SK-N-SH treated with all-trans-retinoic acid at 6 μM for 48 hours (cell line): ENCODE measurements at places on chromosomes 12 and 14.

GRCh38 chr14:99377951-99378350 lies 102.7 kb downstream of the SETD3 start:
- ATAC-seq = no peak

DNA sequence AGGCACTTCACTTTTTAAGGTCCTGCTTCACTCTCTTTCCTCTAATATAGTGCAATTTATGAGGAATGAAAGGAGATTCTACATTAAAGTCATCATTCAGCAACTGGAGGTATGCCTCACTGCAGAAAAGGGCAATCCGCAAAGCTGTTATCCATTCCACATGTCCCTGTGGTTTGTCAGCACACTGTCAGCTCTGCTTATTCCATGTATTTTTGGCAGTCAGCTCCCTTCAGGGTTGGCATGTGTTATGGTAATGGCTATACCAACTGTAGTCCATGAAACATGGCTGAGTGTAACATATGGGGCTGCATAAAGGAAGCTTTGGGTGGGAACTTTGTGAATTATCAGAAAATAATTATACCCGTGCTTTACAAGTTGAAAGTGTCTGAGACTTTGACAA lies 154.1 kb downstream of the GALC start:
- no peak for ATAC-seq

- no peak for ATAC-seq
These were observed at the start of gene CLEC2D for GRCh38 chr12:9669534-9669933. CLEC2D (plus strand) TSS chr12:9669713; CDS start chr12:9669735, 22 bp downstream.

DNA sequence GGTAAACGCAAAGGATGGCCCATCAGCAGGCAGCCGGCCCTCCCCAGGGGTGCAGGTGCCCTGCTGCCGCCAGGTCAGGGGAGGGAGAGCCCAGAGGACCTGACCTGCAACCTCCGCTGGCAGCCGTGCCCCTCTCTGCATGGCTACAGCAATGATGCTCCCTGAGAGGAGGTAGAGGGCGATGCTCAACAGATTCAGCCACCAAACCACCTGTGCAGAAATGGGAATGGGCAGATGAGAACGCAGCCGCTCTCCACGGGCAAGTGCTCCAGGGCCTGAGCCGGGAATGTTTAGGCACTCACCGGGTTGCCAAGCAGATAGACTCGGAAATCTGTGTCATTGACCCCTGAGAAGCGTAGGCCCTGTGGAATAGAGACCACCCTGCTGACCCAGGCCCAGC lies 8.7 kb upstream of the NGB start:
- no peak for ATAC-seq

- ATAC-seq = peak; percentile 46
These were observed 168.0 kb upstream of the HMGA2 start for GRCh38 chr12:65656156-65656882.

- no peak for ATAC-seq
These were observed 1.1 kb upstream of the MBD6 start for GRCh38 chr12:57521525-57522010.

GRCh38 chr12:105783983-105784947 lies 354.5 kb downstream of the NUAK1 start:
- no peak for ATAC-seq

- no peak for ATAC-seq
These were observed 129.9 kb downstream of the TMEM30B start for GRCh38 chr14:61151251-61151650.

- peak; percentile 81 for ATAC-seq
These were observed at the start of gene SYNE3 for GRCh38 chr14:95516554-95517181. SYNE3 (minus strand) TSS chr14:95516650; CDS start chr14:95475821, 40,829 bp downstream.

- no peak for ATAC-seq
These were observed 4.2 kb downstream of the PPTC7 start for GRCh38 chr12:110578694-110579534.

GRCh38 chr14:81265636-81266169 lies 44.9 kb upstream of the GTF2A1 start:
- no peak for ATAC-seq

DNA sequence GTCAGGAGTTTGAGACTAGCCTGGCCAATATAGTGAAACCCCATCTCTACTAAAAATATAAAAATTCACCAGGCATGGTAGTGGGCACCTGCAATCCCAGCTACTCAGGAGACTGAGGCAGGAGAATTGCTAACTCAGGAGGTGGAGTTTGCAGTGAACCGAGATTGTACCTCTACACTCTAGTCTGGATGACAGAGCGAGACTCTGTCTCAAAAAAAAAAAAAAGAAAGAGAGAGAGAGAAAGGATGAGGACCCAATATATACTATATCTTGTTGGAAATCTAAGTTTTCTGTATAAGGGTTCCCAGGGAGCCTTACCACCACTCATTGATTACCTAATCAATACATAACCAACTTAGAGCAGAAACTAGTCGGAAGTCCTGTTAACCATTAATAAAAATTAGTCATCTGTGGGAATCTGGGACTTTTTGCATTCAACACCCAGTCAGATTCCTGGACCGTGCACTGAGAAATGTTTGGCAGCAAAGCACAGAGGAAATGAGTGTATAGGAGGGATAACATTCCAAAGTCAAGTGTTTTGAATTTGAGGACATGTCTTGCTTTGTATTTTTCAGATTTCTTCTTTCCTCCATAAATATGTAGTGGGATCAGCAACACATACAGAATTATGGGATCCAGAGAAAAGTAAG lies 44.8 kb upstream of the NR2C1 start:
- peak; percentile 91 for ATAC-seq

- no peak for ATAC-seq
These were observed 19.2 kb upstream of the GXYLT1 start for GRCh38 chr12:42163913-42164312.

GRCh38 chr12:106255952-106256351 lies 8.1 kb upstream of the CKAP4 start:
- no peak for ATAC-seq

DNA sequence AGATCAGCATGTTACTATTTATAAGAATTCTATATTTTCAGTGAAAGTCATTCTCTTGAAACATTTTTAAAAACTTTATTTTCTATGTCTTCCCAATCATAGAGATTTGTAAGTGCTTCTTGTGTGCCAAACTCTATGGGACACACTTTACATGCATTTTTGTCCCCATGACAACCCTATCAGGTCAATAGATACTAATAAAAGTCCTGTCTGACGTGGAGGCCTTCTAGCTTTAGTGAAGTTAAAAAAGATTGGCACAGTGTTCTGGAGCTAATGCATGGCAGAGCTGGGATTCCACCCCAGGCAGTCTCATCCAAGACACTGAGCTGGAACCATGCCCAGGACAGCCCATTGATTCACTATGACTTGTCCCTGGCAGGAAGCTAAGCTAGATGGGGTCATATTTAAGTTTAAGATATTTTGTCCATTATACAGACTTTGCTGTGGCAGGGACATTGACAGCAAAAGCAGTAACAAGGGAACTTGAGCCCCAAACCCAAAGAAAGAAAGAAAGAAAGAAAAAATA lies 28.1 kb downstream of the TTC6 start:
- no peak for ATAC-seq

DNA sequence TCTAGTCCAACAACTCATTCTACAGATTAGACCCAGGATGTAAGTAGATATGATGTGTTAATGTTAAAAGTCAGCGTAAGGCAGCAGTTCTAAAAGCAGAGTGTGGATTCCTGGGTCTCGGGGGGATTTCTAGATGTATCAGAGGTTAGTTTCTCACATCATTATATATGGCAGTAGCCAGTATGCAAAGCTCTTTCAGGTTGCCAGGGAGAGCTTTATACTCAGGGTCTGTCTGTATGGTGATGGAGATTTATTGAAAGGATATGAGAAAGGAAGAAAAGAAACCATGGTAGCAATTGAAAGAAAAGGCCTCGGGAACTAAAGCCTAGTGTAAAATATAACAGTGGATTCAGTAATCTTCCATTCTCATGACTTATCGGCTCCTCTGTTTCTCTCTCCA lies 26.2 kb upstream of the PAWR start:
- no peak for ATAC-seq

DNA sequence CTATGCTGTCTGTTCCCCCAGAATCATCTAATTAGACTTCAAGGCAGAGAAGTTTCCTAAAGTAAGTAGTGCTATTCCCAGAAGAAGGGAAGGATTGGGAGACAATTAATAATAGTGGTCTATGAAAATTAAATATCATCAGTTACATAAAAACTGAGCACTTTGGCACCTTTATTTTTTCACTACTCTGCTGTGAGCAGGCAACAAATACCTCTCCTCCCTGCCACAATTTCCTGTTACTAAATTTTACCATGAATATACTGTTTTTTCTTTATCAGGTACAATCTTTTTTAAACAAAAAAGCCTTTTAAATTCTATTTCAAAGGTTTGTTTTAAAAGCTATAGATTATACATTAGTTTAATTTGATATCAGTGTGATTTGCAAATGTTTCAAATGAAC lies 29.4 kb upstream of the KRAS start:
- no peak for ATAC-seq

GRCh38 chr12:41327096-41327895 lies 139.2 kb downstream of the PDZRN4 start:
- no peak for ATAC-seq

- ATAC-seq = peak; percentile 78
These were observed 197.0 kb downstream of the DAD1 start for GRCh38 chr14:22391908-22392565.

DNA sequence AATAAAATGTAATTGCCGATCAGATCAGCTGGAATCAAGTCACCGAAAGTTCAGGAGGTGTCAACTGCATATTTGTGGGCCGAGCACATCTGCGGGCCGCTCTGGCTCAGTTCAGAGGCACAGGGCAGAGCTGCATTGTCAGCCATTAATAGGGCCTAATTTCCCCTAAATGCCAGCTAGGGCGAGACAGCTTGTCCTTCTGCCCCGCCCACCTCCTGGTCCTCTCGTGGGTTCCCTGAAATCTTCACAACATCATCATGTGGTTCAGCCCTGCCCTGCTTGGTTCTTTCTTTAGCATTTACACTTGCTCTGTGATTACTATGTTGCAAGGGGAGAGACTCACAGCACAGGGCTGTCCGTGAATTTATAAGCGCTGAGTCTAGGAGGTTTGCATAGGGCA lies 148.9 kb downstream of the CHST11 start:
- no peak for ATAC-seq

GRCh38 chr12:103178366-103179080 lies 221.0 kb downstream of the ASCL1 start:
- no peak for ATAC-seq

DNA sequence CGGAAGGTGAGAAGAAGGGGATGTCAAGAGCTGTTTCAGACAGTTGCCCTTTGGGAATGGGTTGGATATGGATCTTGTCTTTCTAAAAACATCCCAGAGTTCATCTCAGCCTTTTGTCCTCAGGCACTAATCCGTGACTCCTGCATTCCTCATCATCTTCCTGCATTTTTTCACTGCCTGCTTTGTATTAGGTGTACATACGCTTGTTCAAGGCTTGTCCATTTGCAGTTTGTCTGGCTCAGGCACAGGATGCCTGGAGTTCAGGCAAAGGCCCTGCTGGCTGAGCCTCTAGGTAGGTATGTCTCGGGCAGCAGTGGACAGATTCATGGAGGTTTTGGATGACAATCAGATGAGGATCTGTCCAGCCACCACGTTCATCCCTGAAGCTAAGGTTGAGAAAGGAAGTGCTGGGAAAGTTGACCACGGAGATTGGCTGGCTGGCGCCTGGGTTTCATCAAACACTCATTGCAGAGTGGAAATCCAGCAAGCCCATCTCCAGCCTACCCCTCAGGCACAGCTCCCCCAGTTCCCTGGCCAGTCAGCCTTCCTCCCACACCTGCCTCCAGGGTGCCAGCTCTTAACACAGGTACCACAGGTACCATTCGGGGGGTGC lies 12.4 kb upstream of the TMEM106C start:
- no peak for ATAC-seq

DNA sequence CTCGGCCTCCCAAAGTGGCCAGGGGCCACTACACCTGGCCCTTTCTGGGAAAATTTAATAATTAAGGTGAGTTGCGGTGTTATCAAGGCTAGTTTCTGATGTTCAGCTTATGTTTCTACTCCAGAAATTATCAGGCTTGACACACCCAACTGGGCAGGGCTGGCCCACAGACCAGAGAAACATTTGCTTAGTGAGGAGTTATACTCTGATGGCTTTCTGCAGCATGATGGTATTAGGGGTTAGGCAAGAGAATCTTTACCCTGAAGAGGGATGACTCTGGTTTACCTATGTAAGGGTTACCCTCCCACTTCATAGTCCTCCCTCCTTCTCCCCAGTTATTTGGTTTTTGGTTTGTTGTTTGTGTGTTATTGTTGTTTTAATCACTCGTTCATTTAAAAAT lies 24.5 kb upstream of the HECTD1 start:
- ATAC-seq = no peak

DNA sequence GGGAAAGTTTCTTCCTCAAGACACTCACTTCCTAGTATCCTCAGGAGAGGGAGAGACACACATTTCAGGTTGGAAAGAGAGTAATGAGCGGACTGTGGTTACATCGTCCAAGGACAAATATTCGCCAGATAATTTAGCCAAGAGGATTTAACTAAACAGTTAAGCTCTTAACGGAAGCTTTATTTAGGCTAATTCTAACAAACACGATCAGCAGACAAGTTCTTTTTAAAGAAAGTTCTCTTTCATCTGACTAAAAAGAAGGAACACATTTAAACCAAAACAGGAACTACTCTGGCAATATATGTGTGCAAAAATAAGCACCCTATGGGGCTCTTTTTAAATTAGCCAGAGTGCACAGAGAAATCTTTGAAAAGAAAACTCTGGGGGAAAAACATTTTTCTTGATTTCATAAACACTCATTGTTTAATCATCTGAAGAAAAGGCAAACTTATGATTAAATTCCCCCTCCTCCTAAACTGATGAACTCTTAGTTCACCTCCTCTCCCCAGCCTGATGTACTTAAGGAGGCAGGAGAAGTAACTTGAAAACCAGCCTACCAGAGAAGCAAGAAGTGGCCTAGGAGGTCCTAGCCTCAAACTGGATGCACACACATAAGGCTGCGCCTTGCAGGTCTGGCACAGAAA lies 13.3 kb upstream of the BTG1 start:
- no peak for ATAC-seq

DNA sequence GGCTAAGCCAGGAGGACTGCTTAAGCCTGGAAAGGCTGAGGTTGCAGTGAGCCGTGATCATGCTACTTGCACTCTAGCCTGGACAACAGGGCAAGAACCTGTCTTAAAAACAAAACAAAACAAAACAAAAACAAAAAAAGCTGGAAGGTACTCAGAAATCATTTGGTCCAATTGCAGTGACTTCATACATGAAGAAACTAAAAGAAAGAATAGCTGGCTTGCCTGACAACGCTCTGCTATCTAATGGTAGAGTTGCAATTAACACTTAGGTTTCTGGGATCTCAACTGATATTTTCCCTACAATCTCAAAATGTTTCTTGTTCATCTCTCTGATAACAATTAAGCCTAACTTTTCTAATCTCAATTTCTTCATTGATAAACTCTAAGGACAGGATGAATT lies 13.7 kb downstream of the EEA1 start:
- no peak for ATAC-seq

GRCh38 chr12:19437996-19438395 lies 1.3 kb upstream of the AEBP2 start:
- no peak for ATAC-seq
